Dorsolateral prefrontal cortex (tissue), 122 donors: ENCODE measurements at places on chromosomes 4 and X.

GRCh38 chr4:144189121-144189520 lies 48.6 kb upstream of the GYPA start:
- DNase-seq, result no peak

DNA sequence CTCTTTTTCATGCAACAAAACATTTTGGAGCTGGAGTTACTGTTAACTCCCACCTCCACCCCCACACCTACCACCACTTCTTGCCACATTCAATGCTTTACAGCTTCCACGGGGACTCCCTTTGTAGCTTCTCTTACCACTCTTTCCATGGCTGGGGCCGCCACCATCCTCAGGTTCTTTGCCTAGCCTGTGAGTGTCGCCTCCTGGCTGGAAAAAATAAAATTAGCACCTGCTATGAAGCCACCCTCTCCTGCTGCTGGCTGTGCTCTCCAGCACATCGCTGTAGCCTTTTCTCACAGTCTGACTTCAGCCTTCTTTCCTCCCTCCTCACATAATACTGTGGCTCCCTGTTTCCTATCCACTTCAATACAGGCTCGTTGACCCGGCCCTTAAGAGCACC lies 114.4 kb downstream of the FRAS1 start:
- DNase-seq, result no peak

DNA sequence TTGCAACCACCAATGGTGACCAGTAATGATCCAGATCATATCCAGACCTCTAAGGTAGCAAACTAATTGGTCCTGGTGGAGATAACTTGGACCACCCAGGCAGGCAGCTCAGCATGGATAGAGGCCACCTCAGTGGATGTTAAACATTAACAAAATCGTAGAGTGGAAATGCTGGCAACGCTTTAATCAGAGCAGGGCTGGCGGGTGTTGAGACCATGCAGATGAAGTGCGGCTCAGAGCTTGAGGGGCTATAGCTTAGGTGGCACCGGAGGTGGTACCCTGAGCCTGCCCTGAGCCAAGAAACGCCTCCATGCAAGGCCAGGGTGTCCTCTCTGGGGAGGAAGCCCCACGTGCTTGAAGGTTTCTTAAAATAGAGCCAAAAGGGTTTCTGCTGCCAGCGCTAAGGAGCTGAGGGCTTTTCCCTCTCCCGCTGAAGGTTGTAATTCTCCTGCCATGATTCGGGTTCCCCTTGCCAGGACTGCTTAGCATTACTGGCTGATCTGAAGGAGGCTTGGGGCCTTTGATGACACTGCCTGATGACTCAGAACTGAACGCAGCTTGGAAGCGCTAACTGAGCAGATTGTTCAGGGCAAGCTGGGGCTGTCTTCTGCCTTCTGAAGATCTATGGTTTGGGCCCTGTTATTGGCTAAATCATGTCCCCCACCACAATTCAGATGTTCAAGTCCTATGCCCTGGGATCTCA lies 177.8 kb upstream of the ATP6AP2 start:
- DNase-seq, result no peak

- no peak for DNase-seq
These were observed 1279.7 kb upstream of the ADGRL3 start for GRCh38 chr4:59920416-59920815.

- DNase-seq, result no peak
These were observed 13.7 kb downstream of the ATP5ME start for GRCh38 chr4:660401-660800.

- no peak for DNase-seq
These were observed 115.8 kb upstream of the INPP4B start for GRCh38 chr4:142961866-142962265.

GRCh38 chr4:124940387-124940786 lies 227.9 kb upstream of the ANKRD50 start:
- no peak for DNase-seq

DNA sequence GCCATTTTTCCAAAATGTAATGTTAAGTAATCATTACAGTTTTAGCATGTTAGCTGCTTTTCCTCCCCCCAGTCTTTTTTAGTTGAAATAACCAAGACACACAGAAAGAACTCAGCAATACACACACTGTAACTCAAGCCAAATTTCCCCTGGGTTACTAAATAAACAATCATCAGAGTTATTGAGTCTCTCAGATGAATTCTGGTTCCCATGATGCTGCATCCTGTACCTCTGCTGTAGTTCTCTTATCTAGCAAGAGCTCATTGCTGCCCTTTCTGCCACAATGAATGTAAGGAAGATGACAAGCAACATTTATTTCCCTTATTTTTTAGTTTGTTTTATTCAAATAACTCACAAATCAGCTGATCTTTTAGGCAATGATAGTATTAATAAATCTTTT lies 185.1 kb downstream of the ARHGAP6 start:
- no peak for DNase-seq

DNA sequence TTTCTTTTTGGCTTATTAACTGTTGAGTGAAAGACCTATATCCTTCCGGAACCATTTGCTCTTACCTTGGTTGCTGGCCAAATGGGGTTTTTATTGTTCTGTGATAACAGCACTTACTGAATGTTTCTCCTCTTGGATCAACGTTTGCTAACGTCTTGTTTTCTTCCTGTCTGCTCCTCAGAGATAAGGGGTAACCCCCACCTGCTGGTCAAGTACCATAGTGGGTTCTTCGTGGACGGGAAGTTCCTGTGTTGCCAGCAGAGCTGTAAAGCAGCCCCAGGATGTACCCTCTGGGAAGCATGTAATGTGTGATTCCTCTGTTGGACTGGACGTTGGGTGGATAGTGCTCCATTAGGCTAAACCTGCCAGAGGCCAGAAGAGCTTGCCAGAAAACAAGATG lies 15.3 kb downstream of the BMX start:
- DNase-seq, result no peak

DNA sequence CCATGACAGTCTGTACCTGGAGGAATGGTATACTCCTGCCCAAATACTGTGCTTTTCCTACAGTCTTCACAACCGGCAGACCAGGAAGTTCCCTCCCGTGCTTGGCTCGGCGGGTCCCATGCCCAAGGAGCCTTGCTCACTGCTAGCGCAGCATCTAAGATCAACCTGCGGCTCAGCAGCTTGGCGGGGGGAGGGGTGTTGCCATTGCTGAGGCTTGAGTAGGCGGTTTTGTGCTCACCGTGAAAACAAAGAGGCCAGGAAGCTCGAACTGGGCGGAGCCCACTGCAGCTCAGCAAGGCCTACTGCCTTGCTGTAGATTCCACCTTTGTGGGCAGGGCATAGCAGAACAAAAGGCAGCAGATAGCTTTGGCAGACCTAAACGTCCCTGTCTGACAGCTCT lies 152.7 kb downstream of the TEX11 start:
- no peak for DNase-seq

DNA sequence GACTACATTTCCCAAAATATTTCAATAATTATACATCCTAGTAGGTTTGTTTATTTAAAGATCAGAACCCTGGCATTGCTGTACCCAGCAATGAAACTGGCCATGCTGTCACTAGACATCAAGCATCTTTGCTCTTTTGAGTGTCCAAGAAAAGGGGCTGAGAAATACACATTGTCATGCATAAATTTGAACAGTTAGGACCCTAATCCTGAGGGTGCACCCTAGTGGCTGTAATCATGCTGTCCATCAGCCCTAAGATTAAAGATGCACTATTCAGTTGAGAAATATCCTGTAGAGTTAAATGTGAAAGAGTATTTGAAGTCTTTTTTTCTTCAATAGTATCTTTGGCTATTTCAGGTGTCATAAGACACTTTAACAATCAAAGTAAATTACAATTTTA lies 108.8 kb downstream of the NFKB1 start:
- no peak for DNase-seq

DNA sequence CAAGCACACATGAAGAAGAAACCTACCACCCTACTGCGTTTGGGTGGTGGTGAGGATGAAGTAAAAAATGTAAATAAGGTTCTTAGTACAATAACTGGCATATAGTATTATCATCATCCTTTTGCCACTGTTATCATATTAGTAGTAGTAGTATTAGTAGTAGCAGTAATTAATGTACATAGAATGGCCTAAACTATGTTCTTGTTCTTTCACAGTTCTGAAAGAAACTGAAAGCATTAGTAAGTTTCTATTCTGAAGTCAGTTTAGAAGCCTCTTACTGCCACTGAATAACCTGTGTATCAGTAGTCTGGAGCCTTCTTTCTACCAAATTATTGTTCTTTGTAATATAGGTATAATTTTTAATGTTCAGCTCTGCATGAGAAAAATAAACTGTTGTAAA lies 21.0 kb downstream of the COL4A6 start:
- DNase-seq, result no peak

GRCh38 chrX:127390316-127390715 lies 570.8 kb downstream of the PRR32 start:
- no peak for DNase-seq

- DNase-seq, result no peak
These were observed 75.3 kb downstream of the NAP1L3 start for GRCh38 chrX:93598076-93598475.

GRCh38 chr4:1748465-1748995 lies 27.2 kb downstream of the TACC3 start:
- peak; percentile 61 for DNase-seq

- no peak for DNase-seq
These were observed 18.4 kb downstream of the GABRQ start for GRCh38 chrX:152656087-152656486.
